ENCODE measurements at places on chromosomes 5 and 9.

GRCh38 chr5:176994460-176995121 lies 12.0 kb downstream of the UIMC1 start:
- DNase-seq = peak; percentile 13

- DNase-seq = peak; percentile 62
Measured at GRCh38 chr9:101486693-101487442, 46.8 kb upstream of the RNF20 start.

DNA sequence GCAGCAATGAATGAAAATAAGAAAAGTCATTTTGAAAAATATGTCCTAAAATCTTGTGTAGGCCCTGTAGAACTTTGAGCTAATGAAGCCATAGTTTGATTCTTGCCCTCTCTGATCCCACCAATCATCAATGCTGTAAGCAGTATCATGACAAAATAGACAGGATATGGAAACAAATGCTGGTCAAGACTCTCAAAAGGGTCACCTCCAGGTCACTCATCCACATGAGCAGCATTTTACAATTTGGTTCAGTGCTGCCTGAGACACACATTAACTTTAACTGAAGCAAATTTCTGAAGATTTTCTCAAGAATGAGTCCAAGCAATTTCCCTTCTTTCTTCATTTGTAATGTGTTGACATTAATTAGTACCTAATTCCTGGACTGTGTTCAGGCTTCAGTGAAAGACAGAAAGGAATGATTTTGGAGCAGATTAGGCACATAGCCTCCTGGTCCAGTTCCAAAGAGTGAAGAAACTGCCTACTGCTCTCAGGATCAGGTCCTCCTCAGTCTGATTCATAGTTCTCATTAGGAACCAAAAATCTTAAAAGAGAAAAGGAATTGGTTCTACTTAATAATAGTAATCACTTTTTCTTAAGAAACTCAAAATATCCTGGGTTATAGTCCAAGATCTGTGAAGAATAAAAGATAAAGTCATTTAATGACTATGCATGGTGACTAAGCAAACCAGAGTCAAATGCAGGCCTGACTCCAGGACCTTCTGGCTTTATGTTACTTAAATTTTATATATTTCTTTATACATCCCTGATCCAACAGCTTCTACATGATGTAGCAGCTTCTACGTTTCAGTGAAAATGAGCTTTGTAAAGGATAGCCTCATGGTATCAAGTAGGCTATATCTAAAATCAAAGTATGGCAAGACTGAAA lies 192.1 kb upstream of the RGMB start:
- peak; percentile 60 for DNase-seq

GRCh38 chr5:125863579-125863978 lies 559.6 kb upstream of the GRAMD2B start:
- no peak for DNase-seq

- no peak for DNase-seq
Measured at GRCh38 chr5:177103523-177104253, 17.0 kb downstream of the FGFR4 start.

Measured in GM03348 (cell line).